T-cell (primary cell): ENCODE measurements at places on chromosomes 7 and 10.

DNA sequence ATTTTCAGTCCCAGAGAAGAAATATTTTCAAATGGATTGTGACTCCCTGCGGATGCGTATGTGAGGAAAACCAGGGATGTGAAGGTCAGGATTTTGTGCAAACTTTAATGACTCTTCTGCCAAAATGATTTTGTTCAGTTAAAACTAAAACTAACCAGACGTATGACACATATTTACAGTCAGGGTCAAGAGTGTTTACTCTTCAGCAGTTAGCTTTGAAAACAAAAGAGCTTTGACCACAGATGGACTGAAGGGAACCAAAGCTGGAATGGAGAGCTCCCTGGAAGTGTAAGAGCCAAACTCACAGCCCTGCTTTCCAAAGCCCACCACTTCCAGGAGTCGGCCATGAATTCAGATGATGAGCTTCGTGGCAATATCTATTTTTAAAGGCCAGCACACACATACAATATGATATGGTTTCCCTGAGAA, 15.5 kb downstream of the SVIL start:
- no peak for DNase-seq

DNA sequence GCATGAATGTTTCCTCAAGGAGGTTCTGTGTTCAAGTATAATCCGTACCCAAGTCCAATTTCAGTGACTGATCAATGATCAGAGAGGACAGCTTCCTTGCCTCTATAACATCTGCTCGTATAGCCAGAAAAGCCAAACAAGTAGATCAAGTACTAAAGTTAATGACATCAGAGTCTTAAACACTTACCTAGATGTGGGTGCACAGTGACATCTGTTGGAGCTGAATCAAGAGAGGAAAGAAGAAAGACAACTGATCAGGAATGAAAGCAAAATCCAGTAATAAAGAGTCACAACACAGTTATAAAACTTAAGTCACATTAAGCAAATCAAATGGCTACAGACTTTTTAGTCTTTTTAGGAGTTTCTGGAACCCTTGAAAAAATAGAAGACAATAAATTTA, 236.5 kb downstream of the RELN start:
- DNase-seq, result no peak

DNA sequence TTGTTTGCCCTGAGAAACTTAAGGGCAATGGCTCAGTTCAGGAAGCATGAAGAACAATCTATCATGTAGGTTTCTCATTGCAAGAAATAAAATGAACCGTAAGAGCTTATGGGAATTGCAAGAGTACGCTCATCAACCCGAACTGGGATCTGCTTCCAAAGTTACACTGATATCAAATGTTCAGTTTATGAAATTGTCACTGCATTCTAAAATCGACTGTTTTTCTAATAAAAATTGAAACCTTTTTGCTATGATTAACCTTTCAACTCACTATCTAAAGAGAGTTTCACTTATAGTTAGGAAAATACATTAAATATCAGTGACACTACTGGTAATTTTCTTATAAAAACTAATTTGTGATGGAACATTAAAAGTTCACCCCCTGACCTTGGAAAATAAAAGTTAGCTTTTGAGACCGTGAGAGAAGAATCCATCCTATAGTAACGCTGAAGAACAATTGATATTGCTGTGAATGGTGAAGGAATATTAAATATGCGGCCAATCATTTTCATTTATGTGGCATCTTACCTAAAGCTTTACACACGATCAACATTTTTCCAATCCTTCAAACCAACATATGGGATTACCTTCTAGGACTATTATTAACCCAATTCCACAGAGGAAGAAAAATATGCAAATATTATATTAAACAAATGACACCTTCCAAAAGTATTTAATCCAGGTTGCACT, 2.2 kb downstream of the MEOX2 start:
- DNase-seq, result no peak

GRCh38 chr7:28536259-28536658, 123.9 kb downstream of the CREB5 start:
- DNase-seq, result no peak

DNA sequence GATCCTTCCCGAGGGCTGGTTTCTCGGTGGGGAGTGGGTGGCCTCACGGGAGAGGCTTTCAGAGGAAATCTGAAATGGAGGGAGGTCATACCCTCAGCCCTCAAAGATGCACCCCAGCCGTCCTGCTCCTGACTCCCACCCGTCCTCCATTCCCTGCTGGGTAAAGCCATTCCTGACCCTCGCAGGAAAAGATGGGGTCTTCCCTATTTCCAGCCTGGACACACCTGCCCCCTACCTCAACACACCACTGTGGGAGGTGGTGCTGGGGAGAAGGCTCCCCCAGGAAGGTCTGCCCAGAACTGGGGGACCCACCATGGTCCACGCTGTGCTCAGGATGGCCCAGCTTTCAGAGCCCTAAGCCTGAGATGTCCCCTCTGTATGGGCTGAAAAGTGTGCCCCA, 86.9 kb downstream of the CHST15 start:
- no peak for DNase-seq

GRCh38 chr10:130418731-130419130, 282.5 kb downstream of the GLRX3 start:
- DNase-seq, result no peak

GRCh38 chr10:1662438-1663025, 74.8 kb downstream of the ADARB2 start:
- DNase-seq, result no peak

DNA sequence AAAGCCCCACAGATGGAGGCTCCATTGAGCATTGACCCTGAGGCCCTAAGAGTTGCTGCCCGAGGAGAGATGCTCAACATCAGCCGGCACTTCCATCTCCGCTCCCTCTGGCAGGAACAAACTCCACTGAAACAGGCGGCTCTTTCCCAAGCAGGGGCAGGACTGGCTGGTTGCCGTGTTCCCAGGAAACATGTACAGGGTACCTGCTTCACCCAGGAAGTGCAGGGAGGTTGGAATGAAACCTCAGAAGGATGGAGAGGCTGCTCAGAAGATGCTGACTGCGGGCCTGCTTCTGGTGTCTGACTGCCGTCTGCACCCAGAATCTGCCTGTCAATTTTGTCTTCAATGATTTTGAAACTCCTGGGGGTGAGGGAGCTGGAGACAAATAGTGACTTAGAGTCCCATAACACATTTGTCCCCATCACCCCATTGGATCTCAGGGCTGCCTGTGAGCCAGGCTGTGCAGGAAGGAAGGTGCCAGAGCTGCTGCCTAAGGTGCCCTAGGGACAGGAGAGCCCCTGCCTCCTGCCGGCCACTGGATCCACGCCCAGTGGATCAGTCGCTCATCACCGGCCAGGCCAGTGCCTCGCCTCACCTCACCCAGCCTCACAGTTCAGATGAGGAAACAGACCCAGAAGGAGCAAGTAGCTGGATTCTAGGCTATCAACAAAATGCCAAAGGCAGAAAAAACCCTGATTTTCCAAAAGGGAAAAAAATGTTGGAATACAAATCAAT, 237.3 kb downstream of the PTPRN2 start:
- no peak for DNase-seq

DNA sequence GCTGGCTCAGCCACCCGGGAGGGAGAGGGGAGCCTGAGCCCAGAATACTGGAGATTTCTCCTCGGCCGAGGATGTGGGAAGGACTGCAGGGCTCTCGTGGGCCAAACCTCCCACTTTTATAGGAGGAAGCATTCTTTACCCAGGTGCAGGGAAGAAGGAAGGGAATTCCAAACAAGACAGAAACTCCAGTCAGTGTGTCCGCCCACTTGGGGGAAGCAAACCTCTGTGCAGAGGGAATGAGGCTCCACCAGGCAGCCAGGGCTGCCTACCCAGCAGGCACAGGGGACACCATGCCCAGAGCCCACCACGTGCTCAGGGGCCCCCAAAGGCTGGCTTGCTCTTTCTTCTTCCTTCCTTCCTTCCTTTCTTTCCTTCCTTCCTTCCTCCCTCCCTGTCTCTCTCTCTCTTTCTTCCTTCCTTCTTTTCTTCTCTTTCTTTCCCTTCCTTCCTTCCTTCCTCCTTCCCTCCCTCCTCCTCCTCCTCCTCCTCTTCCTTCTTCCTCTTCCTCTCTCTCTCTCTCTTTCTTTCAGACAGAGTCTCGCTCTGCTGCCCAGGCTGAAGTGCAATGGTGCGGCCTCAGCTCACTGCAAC, 15.4 kb upstream of the FZD9 start:
- no peak for DNase-seq

- no peak for DNase-seq
Observed at GRCh38 chr10:79392020-79392398, 44.7 kb downstream of the PPIF start.

DNA sequence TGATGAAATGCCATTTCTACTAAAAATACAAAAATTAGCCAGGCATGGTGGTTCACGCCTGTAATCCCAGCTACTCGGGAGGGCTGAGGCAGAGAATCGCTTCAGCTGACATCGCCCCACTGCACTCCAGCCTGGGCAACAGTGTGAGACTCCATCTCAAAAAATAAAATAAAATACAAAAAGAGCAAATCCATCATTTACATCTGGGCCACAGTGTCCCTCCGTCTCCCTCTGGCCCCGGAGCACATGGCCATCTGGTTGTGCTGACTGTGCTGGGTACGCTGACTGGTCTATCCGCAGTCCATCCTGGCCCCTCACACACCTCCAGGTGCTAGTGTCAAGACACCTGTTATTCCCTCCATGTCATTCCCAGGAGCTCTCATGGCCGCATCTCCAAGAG, 42.1 kb downstream of the KCNH2 start:
- no peak for DNase-seq

DNA sequence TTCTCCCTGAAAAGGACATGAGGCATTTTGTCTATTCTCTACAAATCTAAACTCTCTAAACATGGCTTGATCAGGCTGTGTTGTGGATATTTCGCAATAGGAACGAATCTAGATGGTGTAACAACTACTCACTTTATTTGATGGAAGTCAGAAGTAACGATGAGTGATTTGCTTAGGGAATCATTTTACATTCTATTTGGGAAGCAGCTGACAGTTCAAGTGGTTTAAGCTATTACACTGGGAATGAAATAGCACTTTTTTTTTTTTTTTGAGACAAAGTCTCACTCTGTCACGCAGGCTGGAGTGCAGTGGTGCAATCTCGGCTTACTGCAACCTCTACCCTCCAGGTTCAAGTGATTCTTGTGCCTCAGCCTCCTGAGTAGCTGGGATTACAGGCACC, 44.1 kb downstream of the NPY start:
- DNase-seq, result no peak

- DNase-seq, result no peak
Observed at GRCh38 chr10:33396938-33397337, 62.5 kb upstream of the NRP1 start.
